ENCODE measurements at places on chromosomes 16 and 17.

DNA sequence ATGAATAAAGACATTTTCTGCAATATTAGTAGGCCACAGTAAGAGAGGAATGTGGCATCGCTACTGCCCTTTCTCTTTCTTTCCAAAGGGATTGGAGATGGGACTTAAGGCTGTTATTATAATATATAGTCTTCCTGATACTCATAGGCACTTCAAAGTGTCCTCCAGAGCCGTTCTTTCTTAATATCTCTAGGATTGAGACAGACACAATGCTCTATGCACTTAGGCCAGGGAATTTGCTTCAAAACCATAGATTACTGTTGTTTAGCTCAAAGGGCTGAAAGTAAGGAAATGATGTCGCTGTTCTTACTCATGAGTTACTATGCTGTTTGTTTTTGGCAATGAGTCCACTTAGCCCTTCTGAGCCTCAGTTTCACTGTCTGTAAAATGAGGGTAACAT lies 590.5 kb downstream of the CDH11 start:
- DNase-seq = no peak

GRCh38 chr17:39191750-39192510 lies 5.5 kb downstream of the CACNB1 start:
- no peak for DNase-seq

GRCh38 chr16:70573451-70574121 lies 50.0 kb downstream of the SF3B3 start:
- peak; percentile 98 for DNase-seq

DNA sequence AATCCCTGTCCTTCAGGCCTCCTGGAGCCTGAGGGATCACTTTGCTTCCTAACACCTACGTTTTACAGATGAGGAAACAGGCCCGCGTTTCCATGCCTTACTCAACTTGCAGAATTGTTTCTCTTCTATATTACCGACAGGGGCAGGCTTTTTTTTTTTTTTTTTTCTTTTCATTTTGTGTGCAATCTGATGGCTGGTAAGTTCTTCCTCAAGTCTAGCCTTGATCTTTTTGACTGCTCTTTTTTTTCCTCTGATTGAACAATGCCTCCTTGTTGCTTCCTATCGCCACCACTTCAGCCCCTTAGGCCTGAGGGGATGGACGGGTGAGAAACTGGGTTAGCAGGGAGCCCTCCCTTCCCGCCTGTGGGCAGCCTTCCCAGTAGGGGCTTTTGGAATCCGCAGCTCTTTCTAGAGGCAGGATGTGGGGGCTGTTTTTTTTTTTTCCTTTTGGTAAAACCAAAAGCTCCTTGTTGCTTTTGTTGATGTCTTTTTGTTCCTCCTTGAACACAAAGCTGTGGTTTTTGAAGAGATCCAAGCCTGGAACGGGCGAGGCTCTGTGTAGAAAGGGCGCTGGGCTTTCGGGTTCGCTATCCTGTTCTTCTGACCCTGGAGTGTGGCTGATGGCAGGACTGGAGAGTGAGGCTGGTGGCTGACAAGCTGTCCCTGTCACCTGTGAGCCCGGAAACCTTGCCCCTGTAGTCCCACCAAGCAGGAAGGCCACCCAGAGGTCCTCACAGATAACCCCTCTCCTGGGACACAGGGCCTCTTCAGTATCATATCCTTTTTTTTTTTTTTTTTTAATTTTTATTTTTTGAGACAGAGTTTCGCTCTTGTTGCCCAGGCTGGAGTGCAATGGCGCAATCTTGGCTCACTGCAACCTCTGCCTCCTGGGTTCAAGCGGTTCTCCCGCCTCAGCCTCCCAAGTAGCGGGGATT lies 14.0 kb downstream of the LASP1 start:
- peak; percentile 51 for DNase-seq

- DNase-seq = no peak
Observed at GRCh38 chr17:3688852-3689261, 7.1 kb downstream of the P2RX5 start.

DNA sequence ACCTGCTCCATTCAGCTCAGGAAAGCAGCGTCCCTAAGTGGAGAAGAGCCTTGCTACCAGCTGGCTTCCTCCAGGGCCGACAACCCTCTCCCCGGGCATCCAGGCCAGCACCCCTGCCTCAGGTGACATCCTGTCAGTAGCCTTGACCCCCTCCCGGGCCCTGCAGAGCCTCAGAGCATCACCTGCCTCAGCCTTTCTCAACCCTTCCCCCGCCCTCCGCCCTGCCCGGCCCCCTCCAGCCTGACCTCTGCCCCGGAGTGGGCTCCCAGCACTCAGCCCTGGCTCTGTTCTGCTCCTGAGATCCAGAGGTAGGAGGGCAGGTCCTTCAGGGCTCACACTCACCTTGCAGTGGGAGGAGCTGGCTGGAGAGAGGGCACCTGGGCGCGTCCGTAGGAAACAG lies 73.8 kb upstream of the METRNL start:
- no peak for DNase-seq

DNA sequence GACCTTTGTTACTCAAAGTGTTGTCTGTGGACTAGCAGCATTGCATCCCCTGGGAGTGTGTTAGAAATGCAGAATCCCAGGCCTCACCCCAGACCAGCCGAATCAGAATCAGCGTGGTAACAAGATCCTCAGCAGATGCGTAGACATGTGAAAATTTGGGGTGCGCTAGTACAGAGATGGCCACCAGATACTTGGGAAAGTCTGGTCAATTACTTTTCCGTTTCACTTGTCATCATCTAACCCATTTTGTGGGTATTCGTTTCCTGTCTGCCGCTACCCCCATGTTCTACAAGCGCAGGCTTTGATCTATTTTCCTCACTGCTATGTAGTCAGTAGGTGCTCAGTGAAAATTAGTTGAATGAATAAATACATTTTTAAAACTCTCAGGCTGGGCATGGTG lies 33.1 kb upstream of the HERPUD1 start:
- DNase-seq = no peak

DNA sequence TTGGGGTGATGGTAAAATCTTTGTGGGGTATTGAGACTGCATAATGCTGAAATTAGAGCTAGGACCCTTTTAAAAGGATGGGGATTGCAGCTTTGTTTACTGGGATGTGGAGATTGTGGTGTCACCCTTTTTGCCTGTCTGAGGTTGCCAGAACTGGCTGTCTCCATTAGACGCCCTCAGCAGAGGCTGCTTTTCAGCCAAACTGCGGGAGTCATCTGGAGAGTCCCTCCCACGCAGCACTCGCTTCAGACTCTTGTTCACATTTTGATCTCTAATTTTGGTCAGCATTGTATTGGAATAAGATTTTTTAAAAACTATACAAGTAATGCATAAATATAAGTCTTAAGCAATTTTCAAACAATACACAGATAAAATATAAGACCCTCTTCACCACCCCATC lies 27.9 kb upstream of the JPT2 start:
- no peak for DNase-seq

DNA sequence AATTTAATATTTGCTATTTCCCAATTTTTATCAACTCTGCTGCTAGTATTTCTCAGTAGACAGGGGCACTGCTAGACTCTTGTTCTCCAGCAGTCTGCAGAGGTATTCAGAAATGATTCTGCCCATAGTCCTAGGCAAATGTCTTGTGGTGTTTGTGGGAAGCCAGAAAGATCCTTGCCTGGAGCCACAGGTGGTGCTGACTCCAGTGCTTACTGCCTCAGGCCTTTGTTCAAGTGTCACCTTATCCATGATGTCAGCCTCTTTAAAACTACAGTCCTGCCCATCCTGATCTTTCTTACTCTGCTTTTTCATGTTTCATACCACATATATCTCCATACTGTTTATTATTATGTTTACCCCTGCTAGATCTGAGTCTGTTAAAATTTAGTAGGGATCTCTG lies 26.5 kb downstream of the ZSWIM7 start:
- no peak for DNase-seq

DNA sequence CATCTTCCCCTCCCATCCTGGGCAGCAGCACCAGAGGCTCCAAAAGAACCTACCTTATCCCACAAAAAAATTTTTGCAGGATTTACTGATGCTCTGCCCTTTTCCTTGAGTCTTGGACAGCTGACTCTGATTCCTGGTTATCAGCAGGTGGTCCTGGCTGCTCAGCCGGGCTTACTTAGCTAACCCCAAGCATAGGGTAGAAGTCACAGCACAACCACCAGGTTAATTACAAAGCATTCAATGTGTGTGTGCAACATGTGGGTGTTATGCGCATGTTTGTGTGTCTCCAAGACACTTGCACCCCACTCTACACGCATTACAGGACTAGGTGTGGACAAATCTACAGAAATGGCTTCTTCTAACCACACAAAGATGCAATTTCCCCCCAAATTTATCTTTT lies 36.3 kb downstream of the PECAM1 start:
- peak; percentile 64 for DNase-seq

DNA sequence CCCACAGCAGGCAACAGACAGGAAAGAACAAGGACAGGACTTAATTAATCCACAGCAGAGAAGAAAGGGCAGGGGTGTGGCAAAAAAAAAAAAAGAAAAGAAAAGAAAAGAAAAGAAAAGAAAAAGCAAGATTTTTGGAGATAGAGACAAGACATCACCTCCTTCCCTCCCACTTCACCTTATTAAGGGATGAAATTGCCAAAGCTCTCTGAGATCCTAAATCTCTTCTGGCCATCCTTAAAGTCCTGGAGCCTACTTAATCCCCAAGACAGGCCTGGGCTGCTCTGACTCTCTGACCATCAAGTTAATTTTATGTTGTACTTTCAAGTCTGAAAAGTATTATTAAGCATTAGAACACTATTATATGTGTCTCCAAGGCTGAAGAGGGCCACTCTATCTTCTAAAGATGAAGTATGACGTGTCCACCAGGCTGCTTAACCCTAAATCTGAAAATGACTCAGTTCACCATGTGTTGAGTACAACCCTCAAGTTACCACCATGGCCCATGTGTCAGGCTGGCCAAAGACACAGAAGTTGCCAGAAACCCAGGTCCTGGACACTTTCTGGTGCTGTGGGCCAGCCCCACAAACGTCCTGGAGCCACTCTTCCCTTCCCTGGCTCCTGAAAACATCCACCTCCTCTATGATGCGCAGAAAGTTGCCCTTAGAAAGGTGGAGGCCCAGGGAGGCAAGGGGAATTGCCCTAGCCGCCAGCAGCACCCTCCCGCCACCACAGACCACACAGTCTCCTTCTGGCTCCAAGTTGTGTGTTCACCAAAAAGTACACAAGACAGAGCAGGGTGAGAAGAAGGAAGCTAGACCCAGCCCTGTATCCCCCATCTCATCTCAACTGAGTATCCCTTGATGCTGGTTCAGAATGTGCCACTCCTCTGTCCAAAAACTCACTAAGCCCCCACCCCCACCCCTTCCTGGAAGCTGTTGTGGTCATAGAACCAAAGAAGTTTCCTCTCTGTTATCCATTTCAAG lies 2.7 kb downstream of the SOCS1 start:
- DNase-seq = peak; percentile 30

DNA sequence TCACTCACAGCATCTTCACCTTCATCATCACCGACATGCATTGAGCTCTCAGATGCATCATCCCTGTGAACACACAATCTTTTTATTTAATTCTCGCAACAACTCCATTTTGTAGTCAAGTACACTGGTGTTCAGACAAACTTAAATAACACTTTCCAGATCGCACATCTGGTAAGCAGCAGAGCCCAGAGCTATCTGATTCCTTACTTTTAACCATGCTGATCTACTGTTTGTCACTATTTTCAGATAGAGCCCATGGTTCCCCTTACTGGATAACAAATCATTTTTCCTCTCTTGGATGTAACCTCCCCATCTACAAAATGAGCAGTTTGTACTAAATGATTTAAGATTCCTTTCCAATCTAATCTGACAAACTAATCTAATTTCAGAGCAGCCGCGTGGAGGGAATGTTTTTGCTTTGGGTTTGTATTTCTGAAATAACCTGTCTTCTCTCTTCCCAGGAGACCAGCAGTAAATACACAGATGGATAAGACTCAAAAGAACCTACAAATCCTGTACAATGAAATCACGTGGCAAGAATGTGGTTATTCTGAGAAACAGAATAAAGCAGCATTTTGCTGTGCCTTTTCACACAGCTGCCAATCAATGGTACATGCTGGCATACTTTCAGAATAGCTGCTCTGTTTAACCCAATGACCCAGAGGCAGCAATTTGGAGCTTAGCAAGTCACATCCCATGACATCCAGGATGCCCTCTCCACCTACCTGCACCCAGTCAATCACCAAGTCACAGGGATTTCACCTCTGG lies 72.9 kb upstream of the CCL2 start:
- no peak for DNase-seq

GRCh38 chr16:70270176-70270575 lies 18.4 kb upstream of the EXOSC6 start:
- no peak for DNase-seq

- DNase-seq = no peak
Observed at GRCh38 chr17:27818401-27819105, 18.2 kb upstream of the NOS2 start.

- DNase-seq = peak; percentile 91
Observed at GRCh38 chr16:87740441-87740840, 25.3 kb downstream of the KLHDC4 start.

DNA sequence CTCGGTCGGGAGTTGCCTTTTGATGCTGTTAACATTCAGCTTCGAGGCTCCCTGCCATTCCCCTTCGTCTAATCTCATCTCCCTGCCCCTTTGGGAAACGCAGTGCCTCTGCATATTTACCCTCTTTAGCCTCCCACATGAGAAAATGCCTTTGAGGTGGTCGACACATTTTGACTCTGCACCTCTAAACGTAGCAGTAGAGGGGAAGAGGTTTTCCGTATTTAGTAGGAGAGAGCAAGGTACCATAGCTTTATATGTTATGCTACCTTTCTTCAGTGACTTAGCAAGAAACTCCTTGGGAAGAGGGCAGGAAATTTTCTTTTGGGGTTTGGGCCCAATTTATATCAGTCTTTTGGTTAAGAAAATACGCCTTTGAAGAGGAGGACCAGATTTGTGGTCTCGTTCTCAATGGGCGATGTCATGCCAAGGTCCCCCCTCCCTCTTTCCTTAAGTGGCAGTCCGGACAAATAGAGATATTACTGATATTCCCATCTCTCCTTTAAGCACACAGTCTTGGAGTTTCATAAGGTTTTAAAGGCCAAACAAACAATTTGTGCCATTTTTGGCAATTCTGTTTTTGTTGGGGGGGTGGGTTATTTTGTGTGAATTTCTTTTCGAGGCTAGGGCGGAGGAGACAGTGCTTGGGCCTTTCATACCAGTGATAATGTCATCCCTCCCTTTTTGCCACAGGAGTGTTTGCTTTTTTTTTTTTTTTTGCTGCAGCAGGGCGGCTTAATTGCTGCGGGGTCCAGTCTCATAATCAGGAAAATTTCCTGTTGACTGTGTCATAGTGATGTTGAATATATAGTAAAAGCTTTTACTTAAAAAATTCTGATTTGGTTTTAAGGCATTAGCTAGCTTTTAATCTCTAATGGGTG lies 1.5 kb downstream of the PAFAH1B1 start:
- no peak for DNase-seq

- DNase-seq = no peak
Observed at GRCh38 chr16:87048038-87048729, 269.0 kb downstream of the C16orf95 start.

Measured in choroid plexus epithelial cell (primary cell).